Common myeloid progenitor, CD34-positive (primary cell): ENCODE measurements at places on chromosomes 3 and 15.
A peak's percentile ranks its signal among the peaks of the same experiment; 100 is the strongest.

- no peak overlapping the region for H3K27ac ChIP-seq
- H3K36me3 ChIP-seq: no peaks in the 10 kb centered on the region
- no peak for DNase-seq
- H3K4me3 ChIP-seq: no peak overlapping the region
Measured at GRCh38 chr3:78844307-78844706, 923.5 kb downstream of the ROBO1 start.

- DNase-seq: no peak
- peaks cover 5% of the 10 kb centered on the region for H3K36me3 ChIP-seq
- no peak overlapping the region for H3K4me3 ChIP-seq
- no peaks in the 10 kb centered on the region for H3K4me1 ChIP-seq
- no peak overlapping the region for H3K27ac ChIP-seq
Measured at GRCh38 chr15:67180514-67181191, 73.8 kb downstream of the AAGAB start.

- H3K27ac ChIP-seq: no peak overlapping the region
- no peak overlapping the region for H3K4me3 ChIP-seq
Measured at GRCh38 chr3:45518376-45519135, 76.0 kb upstream of the LIMD1 start.

DNA sequence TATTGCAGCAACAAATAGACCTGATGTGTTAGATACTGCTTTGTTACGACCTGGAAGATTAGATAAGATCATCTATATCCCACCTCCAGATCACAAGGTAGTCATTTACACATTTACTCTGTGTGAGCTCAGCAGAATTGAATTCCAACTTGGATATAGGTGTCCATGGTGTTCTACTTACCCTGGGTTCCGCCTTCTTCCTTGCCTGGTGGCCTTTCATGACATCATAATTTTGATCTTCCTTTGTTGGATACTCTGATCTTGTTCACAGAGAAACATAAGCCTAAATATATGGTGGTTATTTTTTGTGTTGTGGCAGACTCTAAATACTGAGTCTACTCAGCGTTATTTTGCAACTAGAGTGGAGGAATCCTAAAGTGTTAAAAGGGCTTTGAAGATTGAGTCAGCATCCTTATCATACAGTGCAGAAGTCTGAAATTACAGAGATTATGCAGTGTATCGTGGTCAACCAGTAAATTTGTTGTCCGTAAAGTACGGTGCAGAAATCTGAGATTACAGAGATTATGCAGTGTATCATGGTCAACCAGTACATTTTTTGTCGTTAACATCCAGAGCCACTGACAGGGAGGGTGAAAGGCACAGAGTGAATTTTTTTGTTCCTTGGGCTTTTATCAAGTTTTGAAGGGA lies 39.1 kb upstream of the GATM start:
- H3K36me3 ChIP-seq: peaks cover 14% of the 10 kb centered on the region
- no peaks in the 10 kb centered on the region for H3K27me3 ChIP-seq
- H3K4me1 ChIP-seq: no peaks in the 10 kb centered on the region
- H3K27ac ChIP-seq: no peak overlapping the region
- DNase-seq: peak; percentile 27

DNA sequence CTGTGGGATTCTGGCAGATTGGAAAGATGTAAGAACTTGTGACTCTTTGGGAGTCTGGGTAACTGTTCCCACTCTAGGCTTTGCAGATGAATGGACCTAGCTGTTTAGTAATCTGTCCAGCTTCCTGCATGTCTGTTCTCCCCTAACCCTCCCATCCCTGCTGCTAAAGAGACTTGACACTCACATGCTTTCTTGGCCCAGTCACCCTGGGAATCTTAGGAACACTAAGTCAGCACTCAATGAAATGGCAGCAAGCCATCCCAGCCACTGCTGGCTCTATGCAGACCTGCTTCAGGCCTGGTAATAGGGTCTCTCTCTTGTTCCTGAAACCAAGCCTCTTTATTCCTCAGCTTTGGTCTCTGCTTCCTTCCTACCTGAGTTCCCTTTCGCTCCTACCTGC lies 63.7 kb upstream of the THSD4 start:
- DNase-seq: no peak
- H3K27ac ChIP-seq: no peak overlapping the region
- no peaks in the 10 kb centered on the region for H3K27me3 ChIP-seq
- H3K36me3 ChIP-seq: no peaks in the 10 kb centered on the region
- no peaks in the 10 kb centered on the region for H3K4me1 ChIP-seq

DNA sequence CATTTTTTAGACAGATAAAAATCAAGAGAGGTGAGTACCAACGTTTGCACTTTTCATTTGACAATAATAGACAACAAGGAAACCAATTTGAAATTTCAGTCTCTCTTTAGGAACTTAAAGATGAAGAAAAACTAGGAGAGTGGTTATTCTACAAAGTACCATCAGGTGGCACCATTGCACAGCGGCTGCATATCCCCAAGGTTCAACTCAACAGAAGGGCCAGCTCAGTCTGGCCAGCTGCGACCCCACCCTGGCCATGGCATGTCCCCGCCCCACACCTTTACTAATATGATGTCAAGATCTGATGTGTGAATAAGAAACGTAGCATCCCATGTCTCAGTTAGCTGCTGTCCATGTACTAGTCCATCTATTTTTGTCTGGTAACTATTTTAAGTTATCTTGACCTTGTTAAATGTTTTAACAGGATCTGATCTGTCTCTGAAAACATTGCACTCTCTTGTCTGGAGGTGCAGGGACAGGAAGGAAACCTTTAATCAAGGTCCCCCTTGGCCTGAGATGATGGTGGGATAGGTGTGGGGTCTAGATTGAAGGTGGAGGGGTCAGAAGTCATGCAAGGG lies 35.5 kb upstream of the CGNL1 start:
- H3K27me3 ChIP-seq: no peaks in the 10 kb centered on the region
- no peak overlapping the region for H3K4me3 ChIP-seq
- H3K27ac ChIP-seq: no peak overlapping the region
- H3K36me3 ChIP-seq: no peaks in the 10 kb centered on the region
- DNase-seq: peak; percentile 64

DNA sequence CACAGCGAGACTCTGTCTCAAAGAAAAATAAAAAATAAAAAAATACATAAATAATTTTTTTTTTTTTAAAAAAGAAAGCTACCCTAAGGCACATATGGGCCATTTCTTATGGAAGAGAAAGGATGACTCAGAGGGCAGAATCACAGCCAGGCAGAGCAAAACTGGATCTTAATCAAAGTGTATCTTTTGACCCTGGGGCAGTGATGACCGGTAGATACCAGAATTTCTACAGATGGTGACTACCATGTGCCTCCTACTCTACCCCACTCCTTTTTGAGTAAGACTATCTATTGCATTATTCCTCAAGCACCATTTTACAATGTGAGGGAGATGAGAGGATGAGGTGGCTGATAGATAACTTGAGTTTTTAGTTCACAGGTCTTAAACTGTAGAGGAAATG lies 26.0 kb downstream of the TARS3 start:
- peaks cover 9% of the 10 kb centered on the region for H3K36me3 ChIP-seq
- no peaks in the 10 kb centered on the region for H3K4me1 ChIP-seq
- no peak for DNase-seq
- no peaks in the 10 kb centered on the region for H3K27me3 ChIP-seq

DNA sequence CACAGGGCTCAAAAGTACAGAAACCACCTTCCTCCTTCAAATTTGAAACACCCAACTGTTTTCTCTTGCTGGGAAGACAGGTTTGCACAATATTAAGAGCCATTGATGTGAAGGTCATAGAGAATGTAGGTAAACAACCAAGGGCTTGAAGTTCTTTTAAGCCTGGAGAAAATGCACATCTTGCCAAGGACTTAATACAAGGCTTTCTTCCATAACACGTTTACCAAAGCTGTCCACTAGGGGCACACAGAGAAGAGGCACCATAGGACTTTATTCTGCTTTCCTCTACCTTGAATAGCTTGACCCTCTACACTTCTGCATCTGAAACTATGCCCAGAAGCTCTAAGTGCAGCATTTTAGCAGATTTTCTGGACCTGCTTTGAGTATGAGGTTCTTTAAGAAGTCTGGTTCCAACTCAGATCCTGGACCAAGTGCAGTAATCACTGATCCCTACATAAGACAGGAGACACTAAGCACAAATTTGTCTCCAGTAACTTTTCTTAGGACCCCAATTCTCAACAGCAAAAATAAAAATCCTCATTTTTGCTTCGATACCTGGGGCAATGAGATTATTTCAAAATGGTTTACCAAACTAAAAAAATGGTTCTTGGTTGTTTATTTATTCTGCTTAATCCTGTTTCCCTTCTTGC lies 138.0 kb downstream of the FBN1 start:
- no peak overlapping the region for H3K4me3 ChIP-seq
- H3K36me3 ChIP-seq: no peaks in the 10 kb centered on the region
- no peak overlapping the region for H3K27ac ChIP-seq
- DNase-seq: peak; percentile 72

GRCh38 chr3:125166599-125167136 lies 45.9 kb downstream of the SLC12A8 start:
- DNase-seq: no peak
- no peaks in the 10 kb centered on the region for H3K27me3 ChIP-seq
- H3K27ac ChIP-seq: no peak overlapping the region
- H3K4me3 ChIP-seq: no peak overlapping the region
- H3K4me1 ChIP-seq: no peaks in the 10 kb centered on the region

GRCh38 chr3:157248590-157249422 lies 88.9 kb upstream of the CCNL1 start:
- no peaks in the 10 kb centered on the region for H3K27me3 ChIP-seq
- H3K4me1 ChIP-seq: peaks cover 15% of the 10 kb centered on the region
- H3K36me3 ChIP-seq: no peaks in the 10 kb centered on the region
- DNase-seq: peak; percentile 52

DNA sequence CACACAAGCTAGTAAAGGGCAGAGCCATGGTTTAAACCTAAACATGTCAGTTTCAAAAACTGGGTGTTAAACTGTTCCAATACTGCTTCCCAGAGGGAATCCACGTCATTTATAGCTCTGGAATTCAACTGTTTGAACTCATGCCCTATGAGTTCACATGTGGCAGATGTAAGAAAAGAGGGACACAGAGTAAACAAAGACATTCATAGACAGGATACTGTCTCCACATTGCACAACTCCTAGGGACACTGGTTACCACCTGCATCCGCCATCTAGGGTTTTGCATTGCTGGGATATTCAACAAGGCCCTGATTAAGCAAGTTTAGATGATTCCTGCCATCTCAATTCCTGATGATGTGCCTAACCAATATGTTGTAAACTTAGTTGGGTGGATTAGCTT lies 134.1 kb upstream of the COL8A1 start:
- H3K4me3 ChIP-seq: no peak overlapping the region
- H3K36me3 ChIP-seq: no peaks in the 10 kb centered on the region
- no peaks in the 10 kb centered on the region for H3K4me1 ChIP-seq
- no peak for DNase-seq
- peaks cover 4% of the 10 kb centered on the region for H3K27me3 ChIP-seq
- no peak overlapping the region for H3K27ac ChIP-seq

DNA sequence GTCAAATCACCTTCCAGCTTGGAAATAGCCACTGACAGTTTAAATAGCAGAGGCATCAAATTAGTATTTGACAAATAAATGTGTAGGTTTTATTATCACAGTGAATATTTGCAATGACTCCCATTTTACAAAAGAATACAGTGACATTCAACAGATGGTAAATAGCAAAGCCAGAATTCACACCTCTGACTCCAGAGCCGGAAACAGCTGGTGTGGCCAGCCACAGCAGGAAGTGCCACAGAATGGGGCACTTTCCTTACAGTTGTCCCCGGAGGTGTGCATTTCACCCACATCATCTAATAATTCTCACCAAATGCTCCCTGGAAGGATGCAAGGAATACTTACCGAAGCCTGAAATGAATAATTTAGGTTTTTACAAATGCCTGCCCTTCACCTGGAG lies 295.7 kb upstream of the WNT5A start:
- no peak overlapping the region for H3K4me3 ChIP-seq
- no peaks in the 10 kb centered on the region for H3K4me1 ChIP-seq
- H3K36me3 ChIP-seq: no peaks in the 10 kb centered on the region
- peaks cover 2% of the 10 kb centered on the region for H3K27me3 ChIP-seq
- H3K27ac ChIP-seq: no peak overlapping the region

- peaks cover 8% of the 10 kb centered on the region for H3K4me1 ChIP-seq
- no peak overlapping the region for H3K27ac ChIP-seq
- DNase-seq: peak; percentile 4
Measured at GRCh38 chr3:135851201-135852081, 114.1 kb upstream of the PPP2R3A start.

GRCh38 chr3:176395240-176395639 lies 802.0 kb downstream of the TBL1XR1 start:
- H3K36me3 ChIP-seq: no peaks in the 10 kb centered on the region
- H3K27me3 ChIP-seq: no peaks in the 10 kb centered on the region
- no peak for DNase-seq
- H3K27ac ChIP-seq: no peak overlapping the region
- H3K4me3 ChIP-seq: no peak overlapping the region
- H3K4me1 ChIP-seq: no peaks in the 10 kb centered on the region

GRCh38 chr15:64855205-64855975 lies 13.7 kb downstream of the PLEKHO2 start:
- H3K4me3 ChIP-seq: no peak overlapping the region
- peaks cover 30% of the 10 kb centered on the region for H3K36me3 ChIP-seq
- DNase-seq: no peak
- peaks cover 44% of the 10 kb centered on the region for H3K4me1 ChIP-seq
- H3K27ac ChIP-seq: no peak overlapping the region
- no peaks in the 10 kb centered on the region for H3K27me3 ChIP-seq

- DNase-seq: no peak
- H3K36me3 ChIP-seq: no peaks in the 10 kb centered on the region
- H3K27ac ChIP-seq: no peak overlapping the region
- H3K4me1 ChIP-seq: no peaks in the 10 kb centered on the region
- H3K27me3 ChIP-seq: no peaks in the 10 kb centered on the region
Measured at GRCh38 chr3:30871720-30872119, 22.7 kb downstream of the GADL1 start.

- peaks cover 11% of the 10 kb centered on the region for H3K36me3 ChIP-seq
- H3K4me1 ChIP-seq: no peaks in the 10 kb centered on the region
- H3K27me3 ChIP-seq: no peaks in the 10 kb centered on the region
- H3K4me3 ChIP-seq: no peak overlapping the region
- no peak overlapping the region for H3K27ac ChIP-seq
Measured at GRCh38 chr3:172347895-172348679, 100.2 kb downstream of the GHSR start.

GRCh38 chr3:37906734-37907282 lies 45.1 kb downstream of the CTDSPL start:
- no peaks in the 10 kb centered on the region for H3K27me3 ChIP-seq
- peaks cover 95% of the 10 kb centered on the region for H3K4me1 ChIP-seq
- H3K36me3 ChIP-seq: no peaks in the 10 kb centered on the region
- DNase-seq: no peak

- H3K4me3 ChIP-seq: no peak overlapping the region
- H3K27me3 ChIP-seq: no peaks in the 10 kb centered on the region
- H3K27ac ChIP-seq: no peak overlapping the region
- DNase-seq: no peak
- no peaks in the 10 kb centered on the region for H3K4me1 ChIP-seq
- H3K36me3 ChIP-seq: no peaks in the 10 kb centered on the region
Measured at GRCh38 chr3:84877092-84877491, 81.7 kb upstream of the CADM2 start.

DNA sequence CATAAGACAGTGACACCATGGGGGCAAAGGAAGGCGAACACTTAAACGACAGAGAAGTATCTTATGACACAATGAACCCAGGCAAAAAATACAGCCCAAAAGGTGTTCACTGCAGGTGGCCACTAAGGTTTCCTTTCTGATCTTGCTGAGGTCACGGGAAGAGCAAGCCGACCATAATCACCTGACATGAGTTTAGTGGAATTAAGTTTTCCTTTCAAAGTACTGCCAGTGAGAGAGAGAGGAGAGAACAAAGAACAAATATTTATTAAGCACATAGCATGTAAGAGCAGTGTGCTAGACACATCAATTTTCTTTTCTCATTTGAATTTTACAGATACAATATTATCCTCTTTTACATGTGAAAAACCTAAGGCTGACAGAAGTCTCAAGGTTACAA lies 102.3 kb downstream of the NR1I2 start:
- H3K4me1 ChIP-seq: no peaks in the 10 kb centered on the region
- no peak overlapping the region for H3K4me3 ChIP-seq
- no peak overlapping the region for H3K27ac ChIP-seq
- no peaks in the 10 kb centered on the region for H3K27me3 ChIP-seq
